Spinal cord (tissue), 10 donors: ENCODE measurements at places on chromosomes 1 and 21.

- DNase-seq, result no peak
These were observed 56.7 kb downstream of the AKT3 start for GRCh38 chr1:243793298-243793697.

- peak; percentile 82 for DNase-seq
These were observed 80.6 kb upstream of the RAVER2 start for GRCh38 chr1:64664299-64664698.

DNA sequence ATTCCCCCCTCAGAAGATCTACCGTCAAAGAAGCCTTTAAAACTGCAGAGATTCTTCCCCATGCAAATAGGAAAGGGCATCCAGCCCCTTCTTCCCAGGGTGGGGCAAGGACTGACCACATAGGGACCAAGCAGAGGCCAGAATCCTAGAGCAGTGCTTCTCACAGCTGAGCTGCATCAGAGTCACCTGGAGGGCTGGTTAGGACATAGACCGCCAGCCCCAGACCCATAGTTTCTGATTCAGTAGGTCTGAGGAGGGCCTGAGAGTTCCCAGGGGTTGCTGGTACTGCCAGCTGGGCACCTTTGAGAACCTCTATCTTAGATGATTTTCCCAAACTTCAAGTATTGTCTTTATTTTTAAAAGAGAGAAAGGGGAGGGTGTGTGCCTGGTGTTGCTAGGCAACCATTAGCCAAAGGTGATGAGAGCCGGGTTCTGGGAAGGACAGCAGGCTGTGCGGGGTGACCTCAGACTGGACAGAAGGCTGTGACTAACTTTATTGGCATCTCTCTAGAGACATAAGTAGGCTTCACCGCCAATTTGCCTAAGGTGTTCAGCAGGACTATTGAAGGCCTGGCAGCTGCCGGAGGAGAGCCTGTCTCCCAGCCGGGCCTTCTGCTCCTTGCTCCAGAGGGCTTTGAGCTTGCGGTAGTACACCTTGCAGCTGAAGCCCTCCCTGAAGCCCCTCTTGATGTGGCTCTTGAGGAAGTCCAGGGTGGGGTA is 3.0 kb downstream of the SPATA46 start:
- DNase-seq, result no peak

DNA sequence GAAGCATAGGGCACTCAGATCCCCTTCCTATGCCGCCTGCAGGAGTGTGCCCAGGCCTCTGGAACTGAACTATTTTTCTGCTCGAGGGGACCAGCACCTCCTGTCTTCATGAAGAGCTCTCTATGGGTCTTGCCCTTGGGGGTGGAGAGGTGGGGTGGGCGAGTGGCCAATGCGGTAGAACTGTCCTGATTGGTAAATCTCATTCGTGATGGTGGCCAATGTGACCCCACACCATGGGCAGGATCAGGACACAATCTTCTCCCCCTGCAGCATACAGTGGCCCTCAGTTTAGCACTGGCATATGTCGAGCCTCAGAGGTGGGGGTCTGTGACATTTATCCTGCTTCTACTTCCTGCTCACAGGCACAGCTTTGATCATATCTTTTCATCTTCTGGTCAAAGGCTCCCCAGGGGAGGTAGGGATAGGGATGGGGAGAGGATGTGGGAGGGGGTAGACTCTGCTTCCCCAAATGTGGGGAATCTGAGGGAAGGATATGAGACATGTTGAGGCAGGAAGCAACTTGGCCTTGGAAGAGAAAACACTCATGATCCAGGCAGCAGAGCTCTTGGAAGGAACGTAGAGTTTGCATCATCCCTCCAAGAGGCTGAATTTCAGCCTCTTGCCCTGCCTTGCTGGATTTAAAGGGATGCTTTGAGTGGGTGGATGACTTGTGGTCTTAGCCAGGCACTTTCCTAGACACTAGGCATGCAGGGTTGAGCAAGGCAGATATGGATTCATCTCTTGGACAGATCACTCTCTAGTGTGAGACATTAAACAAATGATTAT is 81.8 kb downstream of the LAMC2 start:
- no peak for DNase-seq

DNA sequence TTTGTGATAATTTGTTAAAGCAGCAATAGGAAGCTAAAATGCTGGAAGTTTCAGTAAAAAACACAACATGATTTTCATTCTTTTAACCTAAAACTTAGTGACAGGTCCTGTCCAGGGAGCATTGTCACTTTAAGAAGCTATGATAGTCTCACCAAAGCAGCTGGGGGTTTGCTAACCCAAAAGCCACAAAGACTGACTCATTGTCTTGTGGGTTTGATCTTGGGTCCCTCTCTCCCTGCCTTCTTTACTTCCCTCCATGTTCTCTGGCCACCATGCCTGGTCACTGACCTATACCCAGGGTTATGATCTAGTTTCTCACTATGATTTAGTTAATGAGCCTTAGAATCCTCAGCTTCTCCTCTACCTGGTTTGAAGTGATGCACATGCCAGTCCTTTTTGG is 213.5 kb upstream of the PTGFR start:
- no peak for DNase-seq

DNA sequence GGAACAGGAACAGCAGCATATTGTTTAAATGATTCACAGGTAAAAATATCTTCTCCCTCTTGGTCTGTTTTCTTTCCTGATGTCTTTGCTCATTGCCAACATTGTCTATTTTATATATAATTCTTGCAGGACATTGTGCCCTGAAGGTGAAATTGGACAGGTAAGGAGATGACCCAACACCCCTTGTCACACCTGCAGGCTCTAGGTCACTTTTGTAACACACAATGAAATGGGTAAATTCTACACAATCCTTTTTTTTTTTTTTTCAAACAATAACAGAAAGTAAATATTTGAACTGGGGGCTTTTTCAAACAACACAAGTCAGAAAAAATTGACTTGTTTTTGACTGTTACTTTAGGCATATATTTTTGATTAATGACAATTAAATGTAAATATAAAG is 62.9 kb upstream of the ERG start:
- DNase-seq, result no peak

- peak; percentile 88 for DNase-seq
These were observed 63.2 kb downstream of the SYDE2 start for GRCh38 chr1:85137660-85138059.

DNA sequence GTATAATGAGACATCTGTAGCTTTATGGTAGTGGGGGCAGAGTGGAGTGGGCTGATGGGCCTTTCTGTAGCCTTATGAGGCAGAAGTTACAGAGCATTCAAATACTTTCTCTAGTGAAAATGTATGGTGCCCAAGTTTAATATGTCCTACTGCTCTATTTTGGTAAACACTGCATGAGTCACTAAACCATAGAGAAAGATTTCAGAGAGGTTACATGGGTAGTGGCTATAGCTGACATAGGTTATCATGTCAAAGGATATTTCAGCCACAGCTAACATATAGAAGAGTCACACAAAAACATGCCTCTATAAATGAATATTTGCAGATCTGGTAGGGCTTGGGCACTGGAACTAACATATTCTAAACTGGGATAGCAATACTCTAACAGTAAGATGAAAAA is 212.4 kb upstream of the USP25 start:
- DNase-seq, result no peak
